Activated naive CD8-positive, alpha-beta T cell treated with anti-CD3 and anti-CD28 coated beads, Interleukin-2, amount 50 U/mL, for 24 hours (primary cell): ENCODE measurements at places on chromosomes 16 and 17.

DNA sequence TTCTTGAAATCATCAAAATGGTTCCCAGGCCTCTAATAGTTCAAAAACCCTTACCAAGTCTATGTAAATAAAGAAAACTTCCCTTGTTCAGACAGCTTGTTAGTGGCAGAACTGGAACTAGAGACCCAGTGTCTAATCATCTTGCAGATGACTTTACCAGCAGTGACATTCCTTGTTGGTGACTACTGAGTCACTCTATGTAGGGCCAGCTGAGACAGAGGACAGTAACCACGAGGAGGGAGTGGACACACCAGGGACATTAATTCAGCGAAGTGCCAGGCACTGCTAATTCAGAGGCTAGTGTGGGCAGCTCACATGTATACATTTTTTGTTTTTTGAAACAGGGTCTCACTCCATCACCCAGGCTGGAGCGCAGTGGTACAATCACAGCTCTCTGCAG, 6.1 kb upstream of the HEATR3 start:
- no peak for DNase-seq

- DNase-seq = no peak
Measured at GRCh38 chr17:3918372-3919122, 2.3 kb upstream of the P2RX1 start.

DNA sequence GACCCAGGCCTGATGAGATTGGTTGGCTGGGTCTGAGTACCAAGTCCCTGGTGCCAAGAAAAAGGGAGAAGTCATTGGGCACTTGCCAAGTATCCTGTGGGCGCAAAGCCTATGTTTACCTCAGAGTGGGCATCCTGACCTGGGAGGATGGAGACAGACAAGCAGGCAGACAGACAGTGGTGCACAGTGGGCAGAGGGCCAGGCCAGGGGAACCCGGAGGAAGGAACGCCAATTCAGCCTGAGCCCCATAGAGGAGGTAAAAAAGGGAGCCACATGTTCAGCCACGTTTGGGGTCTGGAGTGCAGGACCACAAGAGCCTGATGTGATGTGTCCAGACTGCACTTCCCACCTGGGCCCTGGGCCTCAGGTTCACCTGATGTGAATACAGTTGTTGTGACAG, 5.4 kb downstream of the PHKG2 start:
- no peak for DNase-seq

DNA sequence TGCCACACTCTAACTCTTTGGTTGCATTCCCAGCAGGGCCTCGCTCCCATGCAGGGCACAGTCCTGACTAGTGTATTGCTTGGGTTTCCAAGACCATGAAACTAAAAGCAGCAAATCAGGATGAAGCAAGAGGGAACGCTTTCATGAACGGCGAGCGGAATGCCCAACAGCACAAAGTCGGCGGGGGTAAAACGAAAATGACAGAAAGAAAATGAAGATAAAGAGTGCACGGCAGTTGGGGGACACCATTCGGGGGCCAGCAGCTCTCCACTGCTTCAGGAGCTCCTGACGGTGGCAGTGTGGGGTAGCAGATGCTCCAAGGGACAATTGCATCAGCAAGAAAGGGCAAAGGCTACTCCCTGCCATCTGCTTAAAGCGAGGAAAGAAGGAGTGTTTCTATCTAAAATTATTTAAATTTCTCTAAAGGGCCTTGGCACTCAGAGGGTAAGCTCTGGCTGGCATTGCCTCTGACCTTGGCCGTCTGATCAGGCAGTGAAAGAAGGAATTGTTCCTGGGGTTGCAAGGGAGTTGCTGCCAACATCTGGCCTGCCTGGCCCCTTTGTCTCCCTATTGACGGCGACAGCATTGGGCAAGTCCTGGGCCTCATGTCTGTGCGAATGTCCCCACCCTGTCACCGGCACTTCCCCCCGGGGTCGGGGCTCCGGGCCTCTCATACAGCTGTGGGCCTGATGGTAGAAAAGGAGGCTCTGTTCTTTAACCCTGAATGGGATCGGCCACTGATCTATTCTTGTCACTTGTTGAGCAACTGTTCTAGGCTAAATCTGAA, 138.2 kb downstream of the CMIP start:
- no peak for DNase-seq

DNA sequence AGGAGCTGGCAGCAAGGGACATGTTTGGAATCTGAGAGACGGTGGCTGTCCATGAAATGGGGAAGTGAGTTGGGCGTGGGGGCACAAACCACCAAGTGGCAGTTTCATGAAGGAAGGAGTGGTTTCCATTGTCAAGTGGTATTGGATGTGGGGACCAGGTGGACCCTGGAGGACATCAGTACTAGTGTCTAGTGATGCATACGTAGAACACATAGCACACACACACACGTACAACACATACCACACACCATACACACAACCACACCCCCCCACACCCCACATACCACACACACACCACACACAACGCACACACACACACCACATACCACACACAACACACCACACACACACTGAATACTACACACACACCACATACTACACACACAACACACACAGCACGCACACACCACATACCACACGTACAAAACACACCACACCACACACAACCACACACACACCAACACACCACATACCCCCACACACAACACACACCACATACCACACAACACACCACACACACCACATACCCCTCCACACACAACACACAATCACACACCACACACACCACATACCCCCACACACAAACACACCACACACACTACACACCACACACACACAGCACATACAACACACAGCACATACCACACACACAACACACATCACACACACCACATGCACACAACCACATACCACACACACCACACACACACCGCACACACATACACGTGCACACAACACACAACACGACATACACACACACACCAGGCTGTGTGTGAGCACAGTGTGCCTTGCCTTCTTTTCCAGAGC, 41.1 kb upstream of the GSE1 start:
- DNase-seq = no peak

GRCh38 chr17:83192161-83192788, 112.9 kb downstream of the METRNL start:
- DNase-seq = peak; percentile 6

GRCh38 chr16:57711346-57711745, 16.7 kb downstream of the DRC7 start:
- no peak for DNase-seq

DNA sequence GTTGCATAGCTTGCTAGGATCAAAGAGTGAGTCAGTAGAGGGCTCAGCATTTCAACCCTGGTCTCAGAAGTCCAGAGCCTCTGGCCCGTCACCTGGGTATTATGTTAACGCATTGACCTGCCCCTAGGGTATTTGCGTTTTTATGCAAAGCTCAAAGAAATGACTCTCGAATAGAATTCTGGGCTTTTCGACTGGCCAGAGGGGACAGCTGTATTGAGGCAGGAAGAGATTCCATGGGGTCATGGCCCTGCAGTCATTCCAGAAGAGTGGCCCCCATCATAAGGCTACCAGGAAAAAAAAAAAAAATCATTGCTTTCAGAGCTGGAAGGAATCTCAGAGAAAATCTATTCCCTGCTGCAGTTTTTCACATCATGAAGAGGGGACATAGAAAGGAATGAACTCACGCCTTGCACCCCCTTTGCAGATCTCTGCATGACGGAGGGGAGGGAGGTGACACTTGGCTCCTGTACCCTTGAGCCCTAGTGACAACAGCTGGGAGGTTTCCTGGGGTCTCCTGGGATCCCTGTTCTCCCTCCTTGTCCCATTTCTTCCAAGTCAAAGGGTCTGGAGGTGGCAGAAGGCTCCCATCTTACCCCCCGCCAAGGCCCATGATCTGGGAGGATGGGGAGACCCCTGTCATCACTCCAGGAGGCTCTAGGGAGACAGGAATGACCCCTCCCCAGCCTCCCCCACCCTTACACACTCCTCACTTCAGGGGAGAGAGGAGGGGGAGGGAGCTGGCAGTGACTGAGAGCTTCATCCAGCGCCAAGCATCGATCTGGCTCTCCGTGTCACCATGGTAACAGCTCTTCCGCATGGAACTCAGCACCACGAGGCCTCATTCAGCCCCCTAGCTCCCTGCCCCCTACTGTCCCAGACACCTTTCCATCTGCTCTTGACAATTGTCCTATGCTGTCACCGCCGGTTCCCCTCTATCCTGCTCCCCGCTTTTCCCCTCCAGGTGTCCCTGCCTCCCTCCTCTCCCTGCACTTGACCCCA, 35.8 kb downstream of the GP2 start:
- no peak for DNase-seq

DNA sequence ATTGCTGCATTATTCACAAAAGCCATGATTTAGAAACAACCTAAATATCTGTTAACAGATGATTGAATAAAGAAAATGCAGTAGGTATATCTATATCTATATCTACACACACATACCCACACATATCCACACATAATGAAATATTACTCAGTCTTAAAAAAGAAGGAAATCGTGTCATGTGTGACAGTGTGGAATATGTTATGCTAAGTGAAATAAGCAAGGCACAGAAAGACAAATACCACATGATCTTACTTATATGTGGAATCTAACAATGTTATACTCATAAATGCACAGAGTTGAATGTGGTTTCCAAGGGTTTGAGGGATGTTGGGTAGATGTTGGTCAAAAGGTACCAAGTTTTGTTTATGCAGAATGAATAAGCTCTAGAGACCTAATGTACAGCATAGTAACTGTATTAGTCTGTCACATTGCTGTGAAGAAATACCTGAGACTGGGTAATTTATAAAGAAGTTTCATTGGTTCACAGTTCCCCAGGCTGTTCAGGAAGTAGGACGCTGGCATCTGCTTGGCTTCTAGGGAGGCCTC, 156.1 kb downstream of the FTO start:
- DNase-seq = no peak

GRCh38 chr17:36920032-36921005, 17.0 kb upstream of the LHX1 start:
- peak; percentile 33 for DNase-seq

DNA sequence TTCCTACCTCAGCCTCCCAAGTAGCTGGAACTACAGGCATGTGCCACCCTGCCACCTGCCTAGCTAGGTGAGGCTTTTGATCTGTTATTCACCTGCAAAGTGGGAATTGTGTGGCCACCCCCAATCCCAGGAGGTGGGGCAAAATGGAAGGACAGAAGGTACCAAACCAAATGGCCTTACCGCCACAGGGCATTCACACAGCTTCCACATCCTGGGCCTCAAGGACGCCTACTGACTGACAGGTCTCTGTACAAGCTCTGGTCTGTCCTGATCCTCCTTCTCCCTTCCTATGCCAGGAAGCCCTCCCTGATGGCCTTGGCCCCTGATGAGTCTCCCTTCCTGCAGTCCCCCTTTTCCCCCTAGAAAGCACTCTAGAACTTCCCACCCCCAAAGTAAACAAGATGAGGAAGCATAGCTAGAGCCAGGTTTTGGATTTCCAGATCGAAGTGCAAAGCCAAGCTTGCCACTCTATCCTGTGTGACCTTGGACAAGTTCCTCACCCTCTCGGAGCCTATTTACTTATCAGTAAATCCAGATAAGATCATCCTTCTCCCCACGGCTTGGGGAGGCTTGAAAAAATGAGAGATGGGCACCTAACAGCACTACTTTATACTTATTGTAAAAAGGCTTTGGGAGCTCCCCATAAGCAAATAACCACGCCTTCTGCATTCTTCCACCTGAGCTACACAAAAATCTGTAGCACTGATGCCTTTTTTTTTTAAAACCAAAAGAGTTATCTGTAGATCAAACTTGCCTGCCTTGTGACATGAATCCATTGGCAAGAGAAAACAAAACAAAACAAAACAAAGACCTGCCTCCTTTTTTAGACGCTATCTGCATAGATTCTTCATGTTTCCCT, 4.5 kb downstream of the PLLP start:
- no peak for DNase-seq

GRCh38 chr16:25635454-25635853, 56.3 kb upstream of the HS3ST4 start:
- no peak for DNase-seq

DNA sequence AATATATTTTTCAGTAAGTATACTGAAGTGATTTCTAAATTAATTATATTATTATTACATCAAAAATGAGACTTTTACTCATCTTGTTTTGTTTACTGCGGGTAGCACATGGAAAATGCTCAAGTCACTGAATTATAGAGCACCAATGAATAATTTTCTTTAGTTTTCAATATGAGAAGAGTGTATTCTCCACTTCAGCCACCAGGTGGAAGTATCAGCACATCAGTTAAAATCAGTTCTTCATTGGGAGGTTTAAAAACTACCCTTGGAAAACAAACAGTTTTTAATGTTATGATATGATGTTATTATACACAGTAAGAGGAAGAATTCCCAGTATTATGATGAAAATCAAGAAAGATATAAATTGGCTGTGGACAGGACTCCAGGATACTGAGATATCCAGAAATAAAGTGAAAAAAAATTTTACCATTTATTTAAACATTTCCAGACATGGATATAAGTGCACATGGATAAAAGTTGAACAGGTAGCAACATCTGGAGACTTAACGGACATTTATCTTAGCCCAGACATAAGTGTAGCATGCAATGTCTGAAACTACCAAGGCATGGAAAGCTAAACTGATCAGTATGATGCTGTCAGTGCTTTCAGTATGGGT, 467.3 kb downstream of the KCNJ2 start:
- DNase-seq = no peak

DNA sequence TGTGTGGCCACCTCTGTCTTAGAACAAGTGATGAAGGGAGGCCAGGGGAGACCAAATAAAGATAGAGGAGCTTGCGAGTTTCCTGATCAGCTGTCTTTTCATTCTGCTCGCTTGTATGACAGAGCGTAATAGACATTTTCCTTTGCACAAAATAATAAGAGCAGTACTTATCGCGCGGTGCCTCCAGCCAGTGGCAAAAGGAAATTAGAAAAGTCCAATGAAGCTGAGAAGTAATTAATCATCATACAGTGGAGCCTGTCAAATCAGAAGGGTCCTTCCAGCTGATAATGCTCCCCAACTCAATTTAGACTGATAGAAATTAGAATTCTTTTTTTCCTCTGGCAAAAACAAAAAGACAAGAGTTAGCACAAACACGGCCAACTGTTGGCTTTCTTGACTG, 307.0 kb upstream of the IRX5 start:
- DNase-seq = no peak

GRCh38 chr16:61471737-61472136, 564.5 kb downstream of the CDH8 start:
- no peak for DNase-seq

- no peak for DNase-seq
Measured at GRCh38 chr16:23950291-23950894, 114.6 kb downstream of the PRKCB start.

DNA sequence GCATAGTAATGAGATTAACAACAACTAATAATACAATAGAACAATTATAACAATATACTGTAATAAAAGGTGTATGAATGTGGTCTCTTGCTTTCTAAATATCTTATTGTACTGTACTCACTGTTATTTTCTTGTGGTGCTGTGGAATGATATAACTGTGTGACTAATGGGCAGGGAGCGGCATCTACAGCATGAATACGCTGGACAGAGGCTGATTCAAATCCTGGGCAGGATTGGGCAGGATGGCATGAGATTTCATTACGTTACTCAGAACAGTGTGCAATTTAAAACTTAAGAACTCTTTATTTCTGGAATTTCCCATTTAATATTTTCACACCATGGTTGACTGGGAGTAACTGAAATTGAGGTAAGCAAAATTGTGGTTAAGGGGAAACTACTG, 1239.8 kb upstream of the GOT2 start:
- no peak for DNase-seq
